ENCODE measurements at places on chromosomes 13 and 19.

DNA sequence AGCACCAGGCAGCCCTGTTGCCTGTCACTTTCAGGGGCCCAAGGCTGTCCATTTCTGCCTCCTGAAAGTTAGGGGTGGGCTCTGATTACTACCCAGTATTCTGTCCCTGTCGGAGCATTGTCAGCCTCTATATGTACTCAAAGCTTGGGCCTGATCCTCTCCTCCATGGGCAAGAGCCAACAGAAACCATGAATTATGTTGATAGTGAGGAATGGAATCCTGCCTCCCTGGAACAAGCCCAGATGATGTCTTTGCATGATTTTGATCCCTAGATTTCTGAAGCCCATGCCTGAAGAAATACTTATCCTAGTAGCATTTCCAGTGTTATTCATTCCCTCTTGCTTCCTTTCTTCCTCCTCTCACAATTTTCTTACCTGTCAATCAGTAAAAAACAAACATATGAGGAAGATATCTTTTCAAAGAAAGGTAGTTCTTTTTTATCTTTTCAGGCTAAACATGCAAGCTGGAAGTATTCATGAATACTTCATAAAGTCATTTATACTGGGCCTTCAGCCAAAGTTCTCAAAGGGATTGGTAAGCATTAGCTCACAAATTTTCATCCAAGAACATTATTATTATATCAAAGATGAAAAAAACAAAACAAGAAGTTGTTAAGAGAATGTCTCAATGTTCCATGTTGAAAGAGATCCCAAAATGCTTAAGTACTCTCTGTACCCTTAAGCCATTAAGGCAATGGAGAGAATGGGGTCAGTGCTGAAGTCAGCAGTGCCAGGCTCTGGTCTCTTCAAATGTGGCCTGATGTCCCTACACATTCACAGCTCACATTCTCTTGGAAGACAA, 171.7 kb downstream of the NHLRC3 start:
- DNase-seq, result no peak

DNA sequence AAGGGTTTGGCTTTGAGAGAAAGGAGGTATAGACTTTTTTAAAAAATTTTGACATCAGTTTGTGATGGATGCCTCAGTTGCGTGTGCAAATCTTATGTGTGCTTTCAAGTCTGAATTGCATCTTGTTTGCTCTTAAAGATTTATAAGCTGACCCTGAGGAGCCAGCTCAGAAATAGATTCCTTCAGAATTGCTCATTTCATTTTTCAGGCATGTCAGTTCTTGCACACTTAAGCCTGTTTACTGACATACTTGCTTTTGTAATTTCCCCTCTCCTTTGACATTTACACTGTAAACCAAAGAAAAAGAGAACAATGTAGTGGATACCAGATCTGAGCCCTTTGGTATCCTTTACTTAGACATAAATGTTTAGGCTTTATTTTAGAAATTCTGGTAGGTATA, 87.6 kb downstream of the RNF17 start:
- DNase-seq, result no peak

DNA sequence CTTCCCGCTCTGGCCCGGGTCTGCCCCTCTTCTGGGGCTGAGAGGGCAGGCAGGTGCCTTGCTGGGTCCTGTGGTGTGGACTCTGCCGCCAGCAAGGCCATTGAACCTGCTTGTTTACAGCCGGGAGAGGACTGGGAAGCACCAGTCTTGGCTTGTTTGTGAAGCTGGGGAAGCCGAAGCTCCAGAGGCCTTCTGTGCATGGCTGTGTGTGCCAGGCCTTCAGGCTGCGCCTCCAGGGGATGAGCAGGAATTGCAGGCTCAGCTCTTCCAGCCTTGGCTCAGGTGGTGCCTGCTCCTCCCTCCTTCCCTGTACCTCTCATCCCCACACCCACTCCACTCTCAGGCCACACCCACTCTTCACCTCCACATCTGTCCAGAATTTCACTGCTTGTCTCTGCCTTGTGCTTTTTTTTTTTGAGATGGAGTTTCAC, 17.5 kb downstream of the NDUFB7 start:
- DNase-seq, result no peak

GRCh38 chr19:51607920-51608562, 22.2 kb downstream of the SIGLEC5 start:
- DNase-seq, result peak; percentile 39

- DNase-seq, result no peak
These were observed 79.0 kb upstream of the XPO4 start for GRCh38 chr13:20981370-20982095.

GRCh38 chr19:53537521-53538377, at the start of gene ZNF331:
TSS of gene ZNF331 (plus strand) at chr19:53538145. CDS start at chr19:53569377, 31,232 bp downstream.
- DNase-seq, result no peak

GRCh38 chr19:40763963-40764362, 11.4 kb upstream of the MIA start:
- no peak for DNase-seq

GRCh38 chr13:48066310-48066989, 28.5 kb downstream of the MED4 start:
- DNase-seq, result no peak

- no peak for DNase-seq
These were observed 3.2 kb upstream of the MEX3D start for GRCh38 chr19:1571358-1571757.

GRCh38 chr19:45304141-45304926, 18.3 kb downstream of the CKM start:
- no peak for DNase-seq

GRCh38 chr19:31567776-31568175, 218.5 kb upstream of the TSHZ3 start:
- no peak for DNase-seq

- DNase-seq, result peak; percentile 66
These were observed 59.6 kb downstream of the WDFY2 start for GRCh38 chr13:51643882-51644281.

DNA sequence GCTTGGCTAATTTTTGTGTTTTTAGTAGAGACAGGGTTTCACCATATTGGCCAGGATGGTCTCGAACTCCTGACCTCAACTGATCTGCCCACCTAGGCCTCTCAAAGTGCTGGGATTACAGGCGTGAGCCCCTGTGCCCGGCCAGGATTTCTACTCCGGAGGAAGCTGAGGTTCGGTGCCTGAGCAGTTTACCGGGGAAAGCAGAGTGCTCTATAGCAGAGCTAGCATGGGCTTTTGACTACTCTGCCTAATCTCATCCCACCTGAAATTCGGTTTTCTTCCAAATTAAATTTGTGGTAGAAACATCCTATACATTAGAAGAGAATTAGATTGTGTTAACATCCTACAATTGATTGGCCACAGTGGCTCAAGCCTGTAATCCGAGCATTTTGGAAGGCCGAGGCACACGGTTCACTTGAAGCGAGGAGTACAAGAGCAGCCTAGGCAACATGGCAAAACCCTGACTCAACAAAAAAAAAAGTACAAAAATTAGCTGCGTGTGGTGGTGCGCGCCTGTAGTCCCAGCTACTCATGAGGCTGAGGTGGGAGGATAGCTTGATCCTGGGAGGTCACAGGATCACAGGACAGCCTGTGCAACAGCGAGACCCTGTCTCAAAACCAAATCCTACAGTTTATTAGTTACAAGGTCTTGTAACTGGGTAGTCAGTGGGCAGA, 1.6 kb downstream of the RPL13A start:
- no peak for DNase-seq

DNA sequence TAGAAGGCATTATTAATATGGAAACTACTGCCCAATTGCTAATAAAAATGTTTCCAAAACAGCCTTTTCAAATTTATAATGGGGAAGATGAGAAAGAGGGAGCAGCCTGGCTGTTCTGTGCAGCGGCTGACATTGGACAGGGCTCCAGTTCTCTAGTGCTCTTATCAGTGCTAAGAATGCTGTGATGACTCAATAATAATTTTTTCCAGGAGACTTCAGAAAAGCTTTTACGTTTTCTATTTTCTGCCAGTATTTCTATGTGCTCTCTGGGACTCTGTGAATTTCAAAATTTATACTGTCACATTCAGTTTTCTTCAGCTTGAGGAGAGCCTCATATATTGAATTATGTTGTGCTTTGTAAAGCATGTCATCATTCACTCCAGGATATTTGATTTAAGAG, 209.6 kb downstream of the VWA8 start:
- no peak for DNase-seq

Data from GM04504 (cell line).